ENCODE measurements at places on chromosomes 4 and X.

DNA sequence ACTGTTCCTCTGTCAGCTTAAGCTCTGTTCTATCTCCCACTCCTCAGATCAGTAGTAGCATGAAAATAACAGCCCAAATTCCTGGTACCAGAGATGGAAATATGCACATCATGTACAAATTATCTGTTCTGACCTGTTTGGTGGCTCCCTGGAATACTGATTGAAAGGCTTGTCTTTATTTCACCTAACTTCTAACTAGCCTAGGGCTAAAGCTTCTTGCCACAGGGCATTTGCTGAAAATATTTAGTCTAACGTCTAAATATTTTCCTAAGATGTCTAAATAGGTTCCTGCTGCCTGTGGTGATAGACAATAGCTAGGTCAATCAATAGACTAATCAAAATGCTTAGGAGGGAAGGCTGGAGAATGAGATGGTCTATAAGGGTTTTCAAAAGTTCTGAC lies 12.9 kb upstream of the PRMT9 start:
- DNase-seq, result no peak

GRCh38 chr4:113339430-113339813 lies 290.0 kb downstream of the ANK2 start:
- no peak for DNase-seq

GRCh38 chrX:153304988-153305736 lies 16.4 kb downstream of the PNMA6F start:
- DNase-seq, result no peak

- no peak for DNase-seq
Measured at GRCh38 chr4:38768968-38769394, 13.8 kb downstream of the TLR10 start.

DNA sequence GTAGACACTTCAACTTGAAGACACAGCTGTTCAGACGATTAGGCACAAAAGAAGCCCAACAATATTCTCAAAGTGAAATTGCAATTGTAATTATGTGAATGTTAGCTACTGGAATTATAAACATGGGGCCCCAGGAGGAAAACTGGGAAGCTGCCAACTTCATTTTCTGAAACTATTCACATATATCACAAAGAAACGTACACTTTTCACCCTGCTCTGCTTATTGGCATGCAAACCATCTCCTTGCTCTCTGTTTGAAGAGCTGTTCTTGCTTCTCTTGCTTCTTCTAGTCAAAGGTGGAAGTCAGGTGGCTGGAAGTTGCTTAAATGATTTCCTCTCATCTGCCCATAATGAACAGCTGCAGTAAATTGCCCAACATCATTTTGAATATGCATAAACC lies 320.1 kb downstream of the CFAP299 start:
- DNase-seq, result no peak

DNA sequence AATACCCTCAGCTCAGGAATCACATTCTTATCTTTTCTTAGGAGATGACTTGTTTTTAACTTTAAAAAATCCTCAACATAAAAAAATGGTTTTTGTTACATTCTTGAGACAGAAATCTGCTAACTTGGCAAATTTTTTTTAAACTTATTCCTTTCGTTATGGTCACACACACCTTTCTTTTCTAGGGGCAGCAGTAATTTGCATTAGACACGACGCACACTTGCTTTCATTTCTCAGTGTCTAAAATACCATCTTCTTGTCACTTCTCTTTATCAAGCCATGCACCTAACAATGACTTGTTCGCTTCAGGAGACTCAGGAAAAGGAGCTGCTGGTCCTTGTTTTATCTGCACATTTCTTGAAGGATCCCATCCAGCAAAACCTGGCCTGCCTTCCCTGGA lies 112.6 kb upstream of the TBL1X start:
- no peak for DNase-seq

DNA sequence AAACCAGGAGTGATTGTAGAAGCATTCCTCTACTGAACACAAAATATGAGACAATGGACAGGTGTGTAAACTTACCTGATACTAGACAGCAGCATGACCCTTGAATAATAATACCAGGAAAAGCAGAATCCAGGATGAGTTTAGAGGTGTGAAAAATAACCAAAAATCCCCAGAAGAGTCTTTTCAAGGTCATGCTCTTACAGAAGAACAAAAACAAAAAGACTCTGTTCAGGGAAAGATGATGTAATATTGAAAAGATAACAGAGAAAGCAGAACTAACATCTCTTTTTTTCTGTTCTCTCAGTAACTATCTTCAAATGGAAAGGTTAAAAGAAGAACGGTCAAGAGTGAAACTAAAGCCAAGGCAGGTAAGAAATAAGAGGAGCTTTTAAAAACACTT lies 14.0 kb upstream of the ARHGAP10 start:
- no peak for DNase-seq

- DNase-seq, result no peak
Measured at GRCh38 chr4:145730026-145730425, 50.1 kb downstream of the C4orf51 start.

DNA sequence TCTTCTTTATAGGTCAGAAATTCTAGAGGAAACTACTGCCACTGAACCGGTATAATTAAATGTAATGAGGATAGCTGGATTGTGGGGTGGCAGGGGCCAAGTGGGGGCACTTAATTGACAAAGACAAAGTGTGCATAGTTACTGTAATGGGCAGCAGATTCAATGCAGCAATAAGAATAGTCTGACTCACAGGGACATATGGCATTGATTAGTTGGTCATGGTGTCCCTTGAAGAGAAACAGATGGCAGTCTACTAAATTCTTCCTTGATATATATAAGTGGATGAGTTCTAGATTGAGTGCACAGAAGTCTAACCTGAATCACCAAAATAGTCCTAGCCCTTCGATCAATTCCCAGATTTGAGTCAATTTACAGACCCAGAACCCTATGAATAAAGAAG lies 31.6 kb downstream of the ETDC start:
- DNase-seq, result peak; percentile 85

DNA sequence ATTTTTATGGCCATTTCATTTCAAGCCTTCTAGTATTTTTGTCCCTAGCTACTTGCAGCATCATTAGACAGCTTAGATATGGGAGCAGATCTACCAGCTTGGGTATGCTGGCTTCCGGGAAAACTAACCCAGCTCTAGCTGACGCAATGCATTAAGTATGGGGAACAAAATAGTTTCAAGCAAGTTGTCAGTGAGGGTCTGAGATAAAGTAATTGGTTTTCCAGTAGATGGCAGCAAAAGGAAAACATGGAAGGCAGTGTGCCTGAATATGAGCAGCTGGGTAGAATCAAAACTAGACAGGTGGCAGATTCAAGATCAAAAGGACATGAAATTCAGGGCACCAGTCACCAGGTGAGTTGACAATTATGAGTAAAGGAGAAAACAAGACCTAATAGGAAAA lies 340.9 kb upstream of the CTSO start:
- peak; percentile 73 for DNase-seq

DNA sequence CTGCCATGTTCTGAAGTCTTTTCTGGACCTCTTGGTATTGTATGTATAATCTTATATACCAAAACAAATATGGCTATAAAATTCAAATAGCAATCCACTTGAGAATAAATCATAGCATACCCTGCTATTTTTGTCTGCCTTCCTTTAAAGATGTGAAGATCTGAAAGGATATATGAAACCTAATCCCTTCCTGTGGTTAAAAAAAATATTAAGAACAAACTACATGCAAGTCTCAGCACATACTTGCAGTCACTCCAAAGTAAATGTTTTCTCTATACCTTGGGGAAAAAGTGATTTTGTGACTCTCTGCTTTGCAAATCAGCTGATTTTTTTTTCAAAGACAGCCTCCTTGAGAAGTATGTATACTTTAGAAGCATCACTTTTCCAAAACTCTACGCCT lies 322.9 kb downstream of the ANKRD50 start:
- DNase-seq, result peak; percentile 62

All from adipocyte (in vitro differentiated cells).